ENCODE measurements at places on chromosomes 1 and 21.

- DNase-seq: no peak
Observed at GRCh38 chr1:63724375-63724899, 49.4 kb upstream of the ROR1 start.

DNA sequence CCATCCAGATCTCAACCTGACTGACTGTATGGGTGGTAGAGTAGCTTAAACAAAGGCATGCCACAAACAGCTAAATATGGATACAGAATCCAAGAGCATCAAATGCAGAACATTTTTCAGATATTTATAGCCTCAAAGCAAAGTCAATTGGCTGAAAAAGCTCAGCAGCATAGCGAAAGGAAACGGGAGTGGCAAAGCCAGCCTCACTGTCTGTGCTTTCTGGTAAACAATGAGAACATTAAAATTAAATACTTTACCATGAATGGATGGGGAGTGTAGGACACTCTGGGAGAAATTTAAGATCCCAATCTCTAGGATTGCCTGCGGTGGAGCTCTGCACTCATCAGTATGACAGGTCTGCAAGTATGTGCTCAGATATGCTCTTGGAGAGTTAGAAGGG, 4.4 kb downstream of the RASAL2 start:
- no peak for DNase-seq

DNA sequence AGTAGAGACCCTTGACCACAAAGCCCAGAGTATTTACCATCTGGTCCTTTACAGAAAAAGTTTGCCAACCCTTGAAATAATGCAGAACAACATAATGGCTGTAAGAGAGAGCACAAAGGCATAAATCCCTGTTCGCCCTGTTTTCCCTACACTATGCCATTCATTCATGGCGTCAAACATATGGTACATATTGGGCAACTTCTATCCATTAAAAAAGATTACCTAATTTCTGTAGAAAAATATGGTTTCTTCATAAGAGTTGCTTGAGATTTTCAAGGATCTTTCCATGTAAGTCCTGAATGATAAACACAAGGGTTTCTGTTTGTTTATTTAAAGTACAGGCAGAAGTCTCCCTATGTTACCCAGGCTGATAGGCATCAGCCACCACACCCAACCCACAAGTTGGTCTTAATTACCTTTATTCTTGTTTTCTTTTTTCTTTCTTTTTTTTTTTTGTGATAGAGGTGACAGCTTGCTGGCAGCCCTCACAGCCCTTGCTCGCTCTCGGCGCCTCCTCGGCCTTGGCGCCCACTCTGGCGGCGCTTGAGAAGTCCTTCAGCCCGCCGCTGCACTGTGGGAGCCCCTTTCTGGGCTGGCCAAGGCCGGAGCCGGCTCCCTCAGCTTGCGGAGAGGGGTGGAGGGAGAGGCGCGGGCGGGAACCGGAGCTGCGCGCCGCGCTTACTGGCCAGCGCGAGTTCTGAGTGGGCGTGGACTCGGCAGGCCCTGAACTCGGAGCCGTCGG, 68.3 kb upstream of the NR5A2 start:
- no peak for DNase-seq

- DNase-seq: no peak
Observed at GRCh38 chr1:217040711-217041455, 317.7 kb upstream of the ESRRG start.

GRCh38 chr1:51294566-51295184, 35.7 kb downstream of the TTC39A start:
- DNase-seq: no peak

DNA sequence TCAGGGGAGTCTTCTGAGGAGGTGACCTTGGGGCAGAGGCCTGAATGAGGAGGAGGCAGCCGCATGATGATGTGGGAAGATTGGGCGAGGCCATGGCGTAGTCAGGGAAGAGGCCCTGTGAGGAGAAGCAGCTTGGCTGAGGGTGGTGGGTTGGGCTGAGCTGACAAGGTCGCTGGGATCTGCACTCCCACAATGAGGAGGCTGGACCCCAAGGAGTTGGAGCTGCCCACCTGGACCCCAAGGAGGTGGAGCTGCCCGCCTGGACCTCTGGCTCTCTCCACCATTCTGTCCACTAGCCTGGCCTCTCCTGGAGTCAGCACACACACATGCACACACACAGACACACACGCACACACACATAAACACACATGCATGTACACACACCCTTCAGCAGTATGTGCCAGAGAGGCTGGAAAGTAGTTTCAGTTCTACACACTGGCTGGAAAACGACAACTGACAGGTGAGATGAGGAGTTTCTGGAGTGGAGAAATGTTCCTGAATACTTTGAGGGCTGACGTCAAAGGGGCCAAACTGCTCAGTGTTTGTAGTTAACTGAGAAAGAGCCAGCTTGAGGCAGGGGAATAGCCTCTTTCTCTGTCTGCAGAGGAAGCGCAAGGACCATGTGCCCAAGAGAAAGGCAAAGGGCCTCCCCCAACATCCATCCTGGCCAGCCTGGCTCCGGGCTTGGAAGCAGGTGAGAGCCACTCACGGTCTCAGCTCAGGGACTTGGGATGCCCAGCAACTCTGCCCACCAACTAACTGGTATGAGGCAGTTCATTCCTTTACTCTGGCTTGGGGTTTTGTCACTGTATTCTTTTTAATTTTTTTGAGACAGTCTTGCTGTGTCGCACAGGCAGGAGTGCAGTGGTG, 7.1 kb downstream of the SMPDL3B start:
- DNase-seq: no peak

- DNase-seq: no peak
Observed at GRCh38 chr1:110164725-110165350, 14.5 kb downstream of the SLC6A17 start.

DNA sequence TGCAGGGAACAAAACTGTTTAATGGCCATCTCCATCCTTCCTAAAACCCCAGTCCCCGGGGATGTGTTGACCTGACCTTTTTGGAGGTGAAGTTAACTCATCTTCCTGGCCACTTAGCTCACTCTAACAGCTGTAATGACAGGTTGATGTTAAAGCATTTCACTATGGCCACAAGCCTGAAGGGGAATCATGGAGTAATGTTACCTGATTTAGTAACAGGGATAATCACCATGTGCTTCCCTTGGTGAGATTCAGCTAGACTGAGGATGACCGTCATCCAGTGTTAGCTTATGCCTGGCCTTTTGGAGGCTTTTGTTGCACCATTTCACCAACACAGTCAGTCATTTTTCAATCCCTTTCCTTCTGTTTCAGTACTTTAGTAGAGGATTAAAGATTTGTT, 64.3 kb upstream of the RAVER2 start:
- DNase-seq: no peak

GRCh38 chr1:98702976-98703375, 41.5 kb downstream of the SNX7 start:
- DNase-seq: no peak

DNA sequence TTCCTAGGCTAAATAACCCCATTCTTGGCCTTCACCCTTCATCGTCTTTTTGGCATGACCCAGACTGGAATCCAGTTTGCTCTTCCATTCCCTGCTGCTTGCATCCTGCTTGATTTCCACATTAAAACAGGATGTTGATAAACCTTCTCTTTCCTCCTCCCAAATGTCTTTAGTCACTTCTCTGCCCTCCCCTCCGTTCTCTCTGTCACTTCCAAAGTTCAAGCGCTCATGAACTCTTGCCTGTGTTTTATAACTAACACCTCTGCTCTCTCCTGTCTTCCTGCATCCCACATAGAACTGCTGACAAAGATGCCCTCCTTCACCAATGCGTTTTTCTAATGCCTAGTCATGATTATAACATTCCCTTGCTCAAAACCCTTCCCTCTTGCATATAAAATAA, 65.6 kb upstream of the SLC44A3 start:
- DNase-seq: no peak

GRCh38 chr1:12180315-12180714, 13.5 kb downstream of the TNFRSF1B start:
- peak; percentile 40 for DNase-seq

- DNase-seq: no peak
Observed at GRCh38 chr1:33378976-33379375, 51.9 kb downstream of the PHC2 start.

- DNase-seq: peak; percentile 72
Observed at GRCh38 chr1:39625462-39626273, 13.8 kb downstream of the HEYL start.

GRCh38 chr1:59317343-59317742, 20.4 kb downstream of the FGGY start:
- DNase-seq: no peak

DNA sequence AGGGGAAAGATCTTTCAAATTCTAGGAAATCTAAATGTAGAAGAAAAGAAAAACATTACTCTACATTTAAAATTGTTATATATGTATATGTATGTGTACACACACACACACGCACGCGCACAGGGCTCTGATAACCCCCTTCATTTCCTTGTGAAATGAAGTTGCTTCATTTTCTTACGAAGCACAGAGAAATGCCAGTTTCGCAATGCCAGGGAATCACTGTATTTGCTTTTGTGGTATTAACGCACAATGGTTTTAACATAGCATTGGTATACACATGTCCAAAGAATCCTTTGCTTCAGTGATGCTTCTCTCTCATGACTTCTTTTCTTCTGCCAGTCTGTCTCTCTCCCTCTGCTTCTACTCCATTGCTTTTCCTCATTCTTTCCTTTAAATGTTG, 8.4 kb upstream of the DDAH1 start:
- DNase-seq: no peak

- DNase-seq: no peak
Observed at GRCh38 chr1:110089561-110090275, 19.2 kb upstream of the ALX3 start.

DNA sequence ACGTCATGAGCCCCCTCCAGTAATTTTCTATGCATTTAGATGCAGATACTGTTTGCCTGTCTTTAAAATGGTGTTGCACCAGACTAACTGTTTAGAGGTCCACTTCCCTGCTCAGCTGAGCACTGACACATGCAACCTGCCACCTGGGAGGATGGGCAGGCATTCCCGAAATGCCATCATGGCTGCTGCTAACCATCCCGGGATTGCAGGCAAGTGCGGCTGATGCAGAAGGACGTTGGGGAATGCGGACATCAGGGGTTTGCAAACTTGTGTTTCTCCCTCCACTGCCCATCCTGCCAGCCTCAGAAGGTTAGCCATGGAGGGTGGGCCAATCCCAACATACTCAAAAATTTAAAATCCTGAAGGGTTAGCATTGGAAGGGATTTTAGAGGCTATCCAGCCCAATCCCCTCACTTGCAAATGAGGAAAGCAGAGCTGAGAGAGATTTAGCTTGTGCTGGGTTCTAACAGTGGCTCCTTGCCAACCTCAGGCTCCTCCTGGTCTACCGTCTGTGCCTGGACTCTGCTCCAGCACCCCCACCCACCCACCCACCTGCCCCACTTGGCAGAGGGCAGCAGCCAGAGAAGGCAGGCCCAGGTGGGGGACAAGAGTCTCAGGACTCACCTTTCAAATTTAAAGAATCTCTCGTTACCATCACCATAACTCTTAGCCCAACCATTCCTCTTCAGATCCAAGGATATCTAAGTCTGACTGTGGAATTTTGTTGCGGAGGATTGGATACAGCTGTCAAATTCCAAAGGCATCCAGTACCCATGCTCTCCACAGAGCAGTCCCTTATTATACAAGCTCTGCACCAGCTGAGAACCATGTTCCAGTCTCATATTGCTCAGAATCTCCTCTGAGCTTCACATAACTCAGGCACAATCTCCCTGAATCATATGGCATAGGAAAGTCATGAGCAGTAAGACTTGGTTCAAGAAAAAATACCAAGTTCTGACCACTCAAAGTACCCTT, 34.2 kb downstream of the HIVEP3 start:
- no peak for DNase-seq

- peak; percentile 85 for DNase-seq
Observed at GRCh38 chr1:209354111-209354839, 229.2 kb upstream of the CAMK1G start.

GRCh38 chr21:15212206-15212605, 147.4 kb upstream of the NRIP1 start:
- no peak for DNase-seq

DNA sequence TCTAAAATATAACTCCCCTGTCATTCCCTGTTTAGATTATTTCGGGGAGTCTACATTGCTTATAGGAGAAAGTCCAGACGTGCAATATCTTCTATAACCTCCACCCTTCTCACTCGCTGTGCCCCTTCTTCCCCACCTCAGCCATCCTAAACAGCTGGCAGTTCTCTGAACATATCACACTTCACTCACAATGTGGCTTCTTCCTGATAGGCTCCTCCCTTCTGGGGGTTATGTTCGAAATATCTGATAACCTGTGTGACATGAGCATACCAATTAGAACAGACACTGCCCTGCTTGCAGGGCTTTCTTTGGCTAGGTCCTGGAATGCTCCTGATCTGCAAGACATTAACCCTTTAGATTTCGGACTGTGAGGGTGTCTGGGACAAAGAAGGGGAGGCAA, 274.6 kb downstream of the NFIA start:
- DNase-seq: no peak

DNA sequence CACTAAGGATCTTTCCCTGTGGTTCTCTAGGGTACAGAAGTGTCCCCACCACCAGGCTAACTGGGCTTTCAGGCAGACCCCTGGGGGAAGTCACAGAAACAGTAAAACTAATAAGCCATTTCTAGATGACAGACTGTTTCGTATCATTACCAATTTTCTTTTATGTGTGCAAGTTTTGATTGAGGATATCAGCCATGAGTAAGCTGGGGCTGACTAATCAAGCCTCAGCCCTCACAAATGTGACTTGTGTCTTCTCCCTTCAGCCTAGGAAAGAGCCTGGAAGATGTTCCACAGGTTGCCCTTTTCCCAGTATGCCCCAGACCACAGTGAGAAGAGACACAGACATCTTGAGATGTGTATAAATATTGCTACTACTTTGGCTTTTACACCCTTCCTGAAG, 10.5 kb downstream of the PTGFRN start:
- no peak for DNase-seq

DNA sequence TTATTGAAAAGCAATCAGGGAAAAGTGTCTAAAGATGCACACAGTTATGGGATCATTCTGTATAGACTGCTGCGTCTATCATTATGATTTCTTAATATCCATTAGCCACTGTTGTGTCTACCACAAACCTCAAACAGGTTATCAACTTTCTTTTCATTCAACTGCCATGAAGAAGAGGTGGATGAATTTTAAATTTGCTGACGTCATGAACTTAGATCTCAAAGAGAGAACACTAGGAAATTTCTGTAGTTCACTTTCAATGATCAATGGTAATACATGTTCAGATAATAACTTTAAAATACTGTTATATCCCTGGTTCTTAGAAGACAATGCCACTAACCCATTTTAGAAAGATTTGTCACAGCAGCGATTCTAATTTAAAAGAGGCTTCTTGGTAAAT, 6.7 kb downstream of the PLA2G4A start:
- DNase-seq: no peak
